ENCODE measurements at places on chromosomes 1 and 21.
A peak's percentile ranks its signal among the peaks of the same experiment; 100 is the strongest.

DNA sequence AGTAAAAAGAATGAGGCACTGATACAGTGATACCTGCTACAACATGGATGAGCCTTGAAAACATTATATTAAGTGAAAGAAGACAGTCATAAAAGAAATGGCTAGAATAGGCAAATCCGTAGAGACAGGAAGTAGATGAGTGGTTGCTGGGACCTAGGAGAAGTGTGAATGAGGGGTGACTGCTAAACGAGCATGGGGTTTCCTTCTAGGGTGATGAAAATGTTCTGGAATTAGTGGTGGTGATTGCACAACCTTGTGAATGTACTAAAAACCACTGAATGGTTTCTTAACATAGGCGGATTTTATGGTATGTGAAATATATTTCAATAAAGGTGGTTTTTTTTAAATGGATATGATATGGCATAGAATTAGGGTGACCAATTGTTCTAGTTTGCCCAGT lies 12.6 kb upstream of the SERINC2 start:
- no peak for DNase-seq

- no peak for DNase-seq
These were observed 19.6 kb upstream of the TACSTD2 start for GRCh38 chr1:58596631-58597052.

DNA sequence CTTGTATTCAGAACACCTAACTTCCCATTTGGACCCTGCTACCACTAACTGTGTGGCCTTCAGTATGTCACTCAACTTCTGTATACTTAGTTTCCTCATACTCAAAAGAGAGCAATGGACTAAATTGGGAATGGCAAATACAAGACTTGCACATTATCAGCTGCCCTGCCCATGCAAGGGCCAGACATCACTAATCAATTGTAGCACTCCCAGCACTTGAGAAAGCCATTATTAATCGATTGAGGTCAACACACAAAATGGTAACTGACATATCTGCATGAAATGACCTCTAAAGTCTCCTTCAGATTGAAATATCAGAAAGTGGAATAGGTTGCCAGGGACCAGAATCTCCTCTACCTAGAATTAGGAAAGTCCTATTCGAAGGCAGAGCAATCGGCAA lies 59.2 kb downstream of the MT1HL1 start:
- DNase-seq, result no peak

DNA sequence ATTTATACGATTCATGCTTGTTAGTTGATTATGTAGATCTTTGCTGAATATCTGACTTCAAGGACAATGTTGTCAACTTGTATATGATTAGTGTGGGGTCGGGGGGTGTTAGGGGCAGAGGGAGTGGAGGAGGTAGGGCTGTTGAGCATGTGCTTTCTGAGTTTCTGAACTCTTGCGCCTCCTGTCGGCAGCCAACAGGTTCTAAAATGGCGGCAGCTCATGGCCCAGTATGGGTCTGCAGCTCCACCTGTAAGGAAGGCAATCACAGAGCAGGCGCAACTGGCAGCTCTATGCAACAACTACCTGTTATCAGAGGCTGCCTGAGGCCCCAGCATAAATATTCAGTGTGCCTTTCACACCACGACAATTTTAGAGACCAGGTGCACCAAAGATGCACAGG lies 205.8 kb upstream of the PLXNA2 start:
- DNase-seq, result no peak

- DNase-seq, result no peak
These were observed 202.7 kb upstream of the FOXD3 start for GRCh38 chr1:63119575-63120155.

DNA sequence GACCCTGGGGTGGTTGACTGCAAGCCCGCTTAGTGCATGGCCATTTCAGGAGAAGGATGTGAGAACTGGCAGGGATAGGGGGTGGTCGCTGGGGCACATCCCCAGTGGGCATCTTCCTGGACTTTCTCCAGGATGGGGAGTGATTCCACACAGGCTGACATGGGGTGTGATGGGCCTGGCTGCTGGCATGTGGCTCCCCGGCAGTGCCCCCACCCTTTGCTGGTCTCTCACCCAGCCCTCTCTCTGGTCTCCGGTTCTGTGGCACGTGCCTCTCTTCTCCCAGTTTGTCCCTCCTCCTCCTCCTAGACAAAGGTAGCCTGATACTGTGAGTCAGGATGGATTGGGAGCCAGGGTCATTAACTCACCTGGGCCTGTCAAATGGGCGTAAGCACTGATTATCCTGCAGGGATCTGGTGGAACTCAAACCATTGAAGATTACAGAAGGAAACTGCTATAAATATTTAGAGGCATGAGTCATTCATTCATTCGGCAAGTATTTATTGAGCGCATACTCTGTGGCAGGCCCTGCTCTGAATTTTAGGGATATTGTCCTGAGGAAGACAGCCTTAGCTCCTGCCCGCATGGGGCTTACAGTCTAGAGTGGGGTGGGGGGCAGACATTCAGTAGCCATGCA lies 23.6 kb upstream of the EPS8L3 start:
- peak; percentile 1 for DNase-seq

- no peak for DNase-seq
These were observed 142.4 kb downstream of the NAV1 start for GRCh38 chr1:201681375-201681774.

GRCh38 chr1:157315544-157315943 lies 177.3 kb upstream of the ETV3 start:
- DNase-seq, result no peak

DNA sequence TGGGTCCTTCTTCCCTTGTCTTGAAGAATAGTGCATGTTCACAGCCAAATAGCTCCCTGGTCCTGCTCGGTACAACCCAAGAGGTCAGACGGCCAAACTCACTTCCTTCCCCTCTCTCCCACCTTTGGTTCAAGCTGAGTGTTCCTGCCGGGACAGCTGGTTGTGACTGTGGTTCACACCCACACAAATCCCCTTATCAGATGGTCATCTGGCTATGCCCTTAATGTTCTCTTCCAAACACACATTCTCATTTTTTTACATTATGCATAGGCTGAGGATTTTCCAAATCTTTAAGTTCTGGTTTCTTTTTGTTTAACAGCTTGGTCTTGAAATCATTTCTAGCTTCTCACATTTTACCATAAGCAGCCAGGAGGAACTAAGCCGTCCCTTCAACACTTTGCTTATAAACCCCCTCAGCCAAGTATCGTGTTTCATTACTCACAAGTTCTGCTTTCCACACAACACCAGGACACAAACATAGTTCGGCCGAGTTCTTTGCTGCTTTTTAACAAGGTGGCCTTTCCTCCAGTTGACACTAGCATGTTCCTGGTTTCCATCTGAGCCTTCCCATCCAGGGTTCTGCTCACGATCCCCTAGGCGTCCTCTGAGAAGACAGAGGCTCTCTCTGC lies 19.7 kb upstream of the TSPEAR start:
- no peak for DNase-seq

GRCh38 chr1:26913754-26914619 lies at the start of gene NR0B2:
Gene NR0B2, minus strand, starts transcription at chr1:26913975. Its CDS starts 35 bp downstream, at chr1:26913940.
- no peak for DNase-seq

GRCh38 chr1:229141689-229142377 lies 129.1 kb upstream of the RAB4A start:
- DNase-seq, result no peak

DNA sequence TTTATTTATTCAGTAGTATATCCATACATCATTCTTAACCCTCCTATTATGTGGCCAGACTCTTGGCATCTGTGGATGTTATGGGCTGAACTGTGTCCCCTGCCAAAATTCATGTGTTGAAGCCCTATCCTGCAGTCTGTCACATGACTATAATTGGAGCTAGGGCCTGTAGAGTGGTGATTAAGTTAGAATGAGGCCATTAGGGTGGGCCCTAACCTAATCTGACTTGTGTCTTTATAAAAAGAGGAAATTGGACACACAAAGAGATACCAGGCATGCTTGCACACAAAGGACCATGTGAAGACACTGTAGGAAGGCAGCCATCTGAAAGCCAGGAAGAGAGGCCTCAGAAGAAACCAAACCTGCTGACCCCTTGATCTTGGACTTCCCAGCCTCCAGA lies 6.6 kb downstream of the ZMYND12 start:
- DNase-seq, result no peak

DNA sequence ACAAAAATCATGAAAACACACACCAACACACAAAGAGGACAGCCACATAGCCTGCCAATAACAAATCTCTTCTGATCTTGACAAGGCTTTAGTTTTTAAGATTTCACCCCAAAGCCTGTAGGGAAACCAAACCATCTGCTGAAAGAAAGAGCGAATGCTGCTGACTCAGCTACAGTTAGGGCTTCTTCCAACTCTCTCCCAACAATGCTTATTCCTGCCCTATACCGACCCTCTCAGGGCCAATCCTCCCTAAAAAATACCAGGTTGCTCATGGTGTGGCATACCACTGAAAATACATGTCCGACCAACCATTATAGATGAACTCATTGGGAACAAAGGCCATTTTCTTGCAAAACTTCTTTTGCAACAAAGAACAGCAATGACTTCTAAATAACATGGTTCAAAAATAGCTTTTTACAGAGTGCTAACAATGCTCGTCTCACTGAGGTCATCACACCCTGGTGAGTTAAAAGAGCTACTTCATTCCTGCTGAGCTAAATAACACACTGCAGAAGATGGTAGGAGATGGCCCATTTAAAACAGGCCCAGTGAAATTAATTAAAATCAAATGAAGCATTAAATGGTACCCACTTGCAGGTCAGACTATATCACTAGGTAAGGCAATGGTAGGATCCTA lies 86.1 kb downstream of the KIAA0319L start:
- DNase-seq, result no peak

GRCh38 chr1:13593511-13594131 lies 10.0 kb downstream of the PDPN start:
- DNase-seq, result no peak

GRCh38 chr1:24416666-24417391 lies 1.2 kb downstream of the NIPAL3 start:
- no peak for DNase-seq

DNA sequence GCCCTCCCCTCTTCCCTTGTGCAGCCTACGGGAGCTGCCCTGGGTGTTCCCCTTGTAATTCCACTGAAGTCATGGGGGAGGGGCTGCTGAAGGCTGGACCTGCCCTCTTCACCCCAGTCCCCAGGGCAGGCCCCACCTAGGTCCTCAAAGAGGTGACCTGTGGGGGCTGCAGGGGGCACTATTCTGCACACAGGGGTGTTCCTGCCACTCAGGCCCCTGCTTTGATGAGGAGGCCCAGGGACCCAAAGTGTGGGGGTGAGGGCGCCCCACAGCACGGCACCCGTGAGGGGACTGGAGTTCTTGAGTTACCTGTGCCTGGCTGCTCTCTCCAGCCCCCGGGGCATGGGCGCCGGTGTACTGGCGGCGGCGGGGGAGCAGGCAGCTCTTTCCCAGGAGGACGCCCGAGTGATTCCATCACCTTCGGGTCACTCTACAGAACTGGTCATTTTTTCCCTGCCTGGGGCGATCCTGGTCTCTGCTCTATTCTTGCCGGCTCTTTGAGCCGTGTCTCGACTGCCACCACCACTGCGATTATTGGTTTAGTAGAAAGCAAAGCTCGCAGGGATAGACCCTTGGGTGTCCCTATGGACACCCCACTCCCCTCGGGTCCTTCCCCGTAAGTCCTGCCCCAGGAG lies 6.9 kb upstream of the PRDM16 start:
- DNase-seq, result no peak

DNA sequence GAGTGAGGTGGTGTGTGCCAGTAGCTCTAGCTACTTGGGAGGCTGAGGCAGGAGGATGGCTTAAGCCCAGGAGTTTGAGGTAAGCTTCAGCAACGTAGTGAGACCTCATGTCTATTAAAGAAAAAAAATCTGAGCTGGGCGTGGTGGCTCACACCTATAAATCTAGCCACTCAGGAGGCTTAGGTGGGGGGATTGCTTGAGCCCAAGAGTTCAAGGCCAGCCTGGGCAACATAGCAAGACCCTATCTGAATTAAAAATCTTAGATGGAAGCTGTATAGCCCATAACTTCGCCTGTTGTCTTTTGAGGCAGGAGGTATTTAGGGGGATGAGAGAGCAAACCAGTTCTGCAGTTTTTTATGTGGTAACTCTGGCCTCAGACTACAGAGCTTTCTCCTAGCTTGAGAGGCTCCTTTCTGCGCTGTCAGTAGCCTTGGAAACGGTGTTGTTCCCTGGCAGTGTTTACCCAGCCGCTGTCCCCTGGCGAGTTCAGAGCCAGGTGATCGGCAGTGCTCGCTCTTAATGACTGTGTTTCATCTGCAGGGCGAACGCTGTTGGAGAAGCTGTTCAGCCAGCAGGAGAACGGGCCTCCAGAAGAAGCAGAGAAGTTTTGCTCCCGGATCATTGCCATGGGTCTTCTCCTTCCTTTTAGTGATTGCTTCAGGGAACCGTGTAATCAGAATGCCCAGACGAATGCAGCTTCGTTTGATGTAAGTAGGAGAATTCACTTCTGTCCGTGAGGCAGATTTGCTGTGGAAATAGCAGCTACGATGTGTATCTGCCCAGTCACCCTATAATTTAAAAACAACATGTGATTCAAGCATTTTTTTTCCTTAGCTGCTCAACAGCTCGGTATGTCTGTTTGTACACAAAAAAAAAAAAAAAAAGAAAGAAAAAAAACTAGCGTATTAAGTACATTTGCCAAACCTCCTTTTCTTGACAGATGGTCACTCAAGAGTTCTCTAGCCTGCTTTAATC lies 31.2 kb downstream of the FMN2 start:
- no peak for DNase-seq

- no peak for DNase-seq
These were observed 218.2 kb downstream of the NPHP4 start for GRCh38 chr1:5774019-5774418.

- DNase-seq, result no peak
These were observed 37.5 kb downstream of the KCNQ4 start for GRCh38 chr1:40820911-40821693.

- peak; percentile 46 for DNase-seq
These were observed 636 bp downstream of the INTS3 start for GRCh38 chr1:153728305-153729066.

GRCh38 chr1:184686540-184686939 lies 68.1 kb downstream of the EDEM3 start:
- no peak for DNase-seq

- DNase-seq, result no peak
These were observed 26.6 kb downstream of the KCNK2 start for GRCh38 chr1:215109171-215109570.

- no peak for DNase-seq
These were observed 161.5 kb downstream of the TOMM20 start for GRCh38 chr1:234967121-234967520.

DNA sequence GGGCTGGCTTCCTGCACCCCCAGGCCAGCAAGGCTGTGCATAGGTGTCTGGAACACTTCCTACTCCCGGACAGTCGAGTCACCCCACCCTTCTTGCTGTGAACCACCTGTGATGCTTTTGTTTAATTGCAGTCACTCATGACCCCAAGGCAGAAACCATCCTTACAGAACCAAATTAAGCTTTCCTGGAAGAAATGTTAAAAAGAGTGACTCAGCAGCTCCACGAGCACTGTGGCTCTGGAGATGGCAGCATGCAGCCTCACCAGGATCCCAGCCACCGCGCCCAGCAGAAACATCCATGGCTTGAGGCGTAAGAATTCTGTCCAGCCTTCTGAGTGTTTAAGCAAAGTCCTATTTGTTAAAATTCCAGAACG lies 28.8 kb downstream of the SNAP47 start:
- no peak for DNase-seq

GRCh38 chr21:46018615-46019014 lies 37.0 kb downstream of the COL6A1 start:
- DNase-seq, result no peak

Data from activated naive CD4-positive, alpha-beta T cell treated with anti-CD3 and anti-CD28 coated beads, Interleukin-2, amount 50 U/mL, for 16 hours (primary cell).